NCI-H1092 treated with DMSO at 0.1 percent for 48 hours (cell line): ENCODE measurements at places on chromosomes 2 and 18.

GRCh38 chr2:229578052-229578846 lies 136.1 kb downstream of the DNER start:
- no peak for DNase-seq

DNA sequence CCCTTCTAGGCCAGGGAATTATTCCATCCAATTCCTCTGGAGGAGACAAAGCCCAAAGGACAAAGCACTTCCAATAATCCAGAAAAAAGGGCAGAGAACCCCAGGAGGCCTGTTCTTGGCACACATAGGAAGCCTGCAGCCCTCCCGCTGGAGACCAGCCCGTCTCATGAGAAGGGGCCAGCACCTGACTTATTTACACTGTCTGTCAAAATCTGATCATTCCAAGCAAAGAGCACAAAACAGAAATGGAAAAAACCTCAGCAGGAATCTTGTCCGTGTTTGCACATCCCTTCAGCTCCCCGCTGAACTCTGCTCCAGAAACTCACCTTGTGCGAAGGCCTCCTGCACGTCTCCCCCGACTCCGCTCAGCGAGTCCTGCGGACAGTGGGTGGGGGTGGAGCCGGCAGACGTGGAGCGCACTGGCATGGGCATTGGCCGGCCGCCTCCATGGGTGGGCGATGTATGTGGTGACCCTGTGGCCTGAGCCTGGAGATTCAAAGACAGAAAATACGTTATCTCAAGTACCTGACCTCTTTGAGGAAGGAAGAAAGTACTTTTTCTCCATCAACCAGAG lies 46.2 kb upstream of the DNMT3A start:
- DNase-seq = no peak

GRCh38 chr2:28395334-28396061 lies 2.8 kb downstream of the FOSL2 start:
- DNase-seq = no peak

GRCh38 chr2:113857464-113857863 lies 32.4 kb upstream of the ACTR3 start:
- no peak for DNase-seq

GRCh38 chr2:44691174-44691785 lies 250.2 kb upstream of the SIX3 start:
- no peak for DNase-seq

DNA sequence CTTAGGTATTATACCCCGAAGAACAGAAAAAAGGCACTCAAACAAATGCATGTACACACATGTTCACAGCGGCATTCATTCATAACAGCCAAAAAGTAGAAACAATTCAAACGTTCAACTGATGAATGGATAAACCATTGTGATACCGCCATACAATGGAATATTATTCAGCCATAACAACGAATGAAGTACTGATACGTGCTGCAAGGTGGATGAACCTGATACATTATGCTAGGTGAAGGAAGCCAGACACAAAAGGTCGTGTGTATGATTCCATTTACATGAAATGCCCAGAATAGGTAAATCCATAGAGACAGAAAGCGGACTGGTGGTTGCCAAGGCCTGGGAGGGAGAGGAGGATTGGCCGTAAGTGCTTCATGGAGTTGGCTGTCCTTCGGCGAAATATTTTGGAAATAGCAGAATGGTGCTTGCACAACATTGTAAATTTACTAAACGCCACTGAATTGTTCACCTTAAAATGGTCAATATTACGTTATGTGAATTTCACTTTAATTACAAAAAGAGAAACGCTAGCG lies 750 bp upstream of the RMP24 start:
- DNase-seq = peak; percentile 88

DNA sequence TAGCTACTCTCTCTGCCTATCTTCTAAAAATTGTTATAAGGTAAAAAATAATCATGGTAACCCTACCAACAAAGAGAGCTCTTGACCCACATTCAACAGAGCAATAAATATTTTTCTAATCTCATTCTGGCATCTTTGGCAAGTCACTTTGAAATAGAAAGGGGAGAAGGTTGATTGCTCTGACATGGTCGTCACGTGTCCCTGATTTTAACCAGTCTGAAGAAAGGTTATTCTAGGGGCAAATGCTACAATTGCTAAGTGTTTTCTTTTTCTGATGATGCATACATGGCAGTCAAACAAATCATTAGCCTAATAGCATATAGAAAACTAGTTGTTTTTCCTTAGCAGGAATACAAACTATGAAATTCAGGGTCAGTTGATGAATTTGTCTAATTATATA lies 153.3 kb upstream of the MAP3K20 start:
- no peak for DNase-seq

DNA sequence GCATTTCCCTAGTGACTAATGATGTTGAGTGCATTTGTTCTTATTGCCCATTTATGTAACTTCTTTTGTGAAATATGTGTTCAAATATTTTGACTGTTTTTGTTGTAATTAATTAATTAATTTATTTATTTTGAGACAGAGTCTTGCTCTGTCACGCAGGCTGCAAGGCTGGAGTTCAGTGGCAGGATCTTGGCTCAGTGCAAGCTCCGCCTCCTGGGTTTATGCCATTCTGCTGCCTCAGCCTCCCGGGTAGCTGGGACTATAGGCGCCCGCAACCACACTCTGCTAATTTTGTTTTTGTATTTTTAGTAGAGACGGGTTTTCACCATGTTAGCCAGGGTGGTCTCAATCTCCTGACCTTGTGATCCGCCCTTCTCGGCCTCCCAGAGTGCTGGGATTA lies 71.9 kb downstream of the TAF4B start:
- DNase-seq = no peak

GRCh38 chr18:2984091-2984490 lies 28.9 kb downstream of the LPIN2 start:
- DNase-seq = no peak

- no peak for DNase-seq
Observed at GRCh38 chr18:57806978-57807285, 3.8 kb upstream of the ATP8B1 start.

- DNase-seq = peak; percentile 27
Observed at GRCh38 chr2:121479882-121480522, 50.7 kb upstream of the RNU4ATAC start.

DNA sequence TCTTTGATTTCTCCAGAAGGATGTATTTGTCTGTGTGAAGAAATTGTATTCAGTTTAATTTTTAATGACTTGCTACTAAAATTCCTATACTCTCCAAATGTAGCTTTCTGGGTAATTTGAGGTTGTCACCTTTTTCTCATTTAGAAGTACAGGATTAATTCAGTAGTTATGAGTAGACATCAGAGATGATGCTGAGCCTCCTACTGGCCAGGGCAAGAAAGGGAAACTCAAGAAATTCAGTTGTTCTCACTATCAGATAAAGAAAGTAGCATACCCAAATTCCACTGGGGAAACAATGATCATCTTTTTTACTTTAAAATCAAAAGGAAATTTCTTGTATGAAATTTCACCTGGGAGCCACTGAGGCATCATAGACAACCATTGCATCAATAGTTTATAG lies 199.4 kb downstream of the SATB2 start:
- no peak for DNase-seq

- no peak for DNase-seq
Observed at GRCh38 chr2:186950694-186951093, 101.7 kb upstream of the ZSWIM2 start.

DNA sequence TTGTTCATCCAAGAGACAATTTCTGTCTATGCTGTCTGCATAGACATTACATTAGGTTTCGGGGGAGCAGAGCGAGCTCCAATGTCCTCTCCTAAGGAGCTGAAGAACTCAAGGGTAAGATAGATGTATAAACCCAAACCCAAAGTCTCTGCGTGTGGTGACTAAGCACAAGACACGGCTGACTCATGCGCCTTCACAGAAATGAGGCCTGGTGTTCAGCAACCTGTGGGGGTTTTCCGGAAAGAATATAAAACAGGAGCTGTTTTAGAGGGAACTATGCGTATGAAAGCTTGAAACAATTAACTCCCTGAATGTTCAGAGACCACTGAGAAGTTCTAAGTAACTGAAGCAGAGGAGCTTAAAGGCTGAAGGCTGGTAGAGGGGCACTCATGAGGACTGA lies 154.7 kb downstream of the SOX11 start:
- no peak for DNase-seq

DNA sequence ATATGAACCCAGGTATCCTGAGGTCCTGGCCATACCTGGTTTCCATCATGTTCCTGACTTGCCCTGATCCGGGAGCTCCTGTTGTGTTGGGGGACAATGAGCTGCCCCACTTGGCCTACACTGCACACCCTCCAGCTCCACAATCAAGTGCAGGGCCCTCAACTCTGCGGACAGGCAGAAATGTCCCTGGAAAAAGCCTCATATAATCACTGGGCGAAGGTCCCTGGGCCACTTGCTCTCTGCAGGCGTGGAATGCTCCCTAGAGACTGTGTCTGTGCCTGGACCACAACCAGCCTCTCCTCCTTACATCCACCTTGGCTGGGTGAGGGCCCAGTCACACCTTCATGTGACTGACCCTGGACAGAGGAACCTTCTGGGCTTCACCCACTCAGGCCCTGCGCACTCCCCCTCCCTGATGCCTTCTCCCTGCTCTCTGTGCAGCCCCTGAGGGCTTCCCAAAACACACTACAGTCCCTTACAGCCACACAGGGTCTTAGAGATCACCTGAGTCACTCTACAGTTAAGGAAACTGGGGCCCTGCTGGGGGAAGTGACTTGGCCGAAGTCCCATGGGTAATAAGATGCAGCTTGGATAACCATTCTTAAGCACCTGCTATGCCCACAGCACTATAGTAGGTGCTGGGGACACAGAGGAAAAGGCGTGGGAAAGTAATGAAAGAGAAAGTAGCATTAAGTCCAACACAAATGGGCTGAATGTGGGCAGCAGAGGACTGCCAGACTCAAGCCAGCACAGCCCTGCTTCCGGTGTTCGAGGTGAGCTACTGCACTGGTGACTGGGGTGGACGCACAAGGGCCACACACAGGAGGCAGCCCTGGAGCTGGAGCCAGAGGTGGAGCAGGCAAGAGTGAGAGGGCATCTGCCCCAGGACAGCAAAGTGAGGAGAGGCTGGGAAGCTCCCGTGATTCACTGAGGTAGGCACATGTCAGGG lies 9.8 kb downstream of the BOLA3 start:
- DNase-seq = no peak

GRCh38 chr18:6001867-6002266 lies 106.5 kb upstream of the TMEM200C start:
- DNase-seq = no peak

- DNase-seq = peak; percentile 14
Observed at GRCh38 chr18:1014509-1014908, 109.8 kb downstream of the ADCYAP1 start.

GRCh38 chr2:143762176-143762928 lies 633.1 kb downstream of the ARHGAP15 start:
- no peak for DNase-seq

GRCh38 chr2:218079943-218080913 lies 11.2 kb downstream of the RUFY4 start:
- DNase-seq = no peak

- no peak for DNase-seq
Observed at GRCh38 chr2:131646669-131647297, 119.1 kb downstream of the CCDC74A start.

DNA sequence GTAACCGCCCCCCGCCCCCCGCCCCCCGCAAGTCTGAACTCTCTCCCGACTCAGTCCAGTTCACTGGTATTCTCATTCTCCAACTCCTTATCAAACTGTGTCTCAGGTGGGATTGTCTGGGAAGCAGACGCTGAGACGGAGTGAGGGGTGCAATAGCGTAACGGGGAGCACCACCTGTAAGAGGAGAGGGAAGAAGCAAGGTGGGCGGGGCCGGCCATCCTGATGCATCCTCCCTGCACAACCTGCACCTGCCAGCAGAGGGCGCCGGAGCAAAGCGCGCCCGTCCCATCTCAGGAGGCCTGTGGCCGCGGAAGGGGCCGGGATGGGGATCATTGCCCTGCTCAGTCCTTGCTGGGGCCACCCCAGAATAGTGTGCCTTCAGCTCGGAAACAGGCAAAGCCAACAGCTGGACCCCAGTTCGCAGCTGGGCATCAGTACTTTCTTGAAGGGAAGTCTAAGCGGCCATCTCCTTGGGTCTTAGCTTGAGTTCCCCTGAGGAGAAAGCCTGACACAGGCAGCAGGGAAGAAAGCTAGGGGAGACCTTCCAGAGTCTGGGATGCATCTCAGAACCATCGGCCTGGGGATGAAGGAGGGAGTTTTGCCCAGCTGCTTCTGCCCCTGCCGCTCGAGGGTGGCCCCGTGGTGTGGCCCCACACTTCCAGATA lies 208.0 kb downstream of the TFCP2L1 start:
- no peak for DNase-seq

DNA sequence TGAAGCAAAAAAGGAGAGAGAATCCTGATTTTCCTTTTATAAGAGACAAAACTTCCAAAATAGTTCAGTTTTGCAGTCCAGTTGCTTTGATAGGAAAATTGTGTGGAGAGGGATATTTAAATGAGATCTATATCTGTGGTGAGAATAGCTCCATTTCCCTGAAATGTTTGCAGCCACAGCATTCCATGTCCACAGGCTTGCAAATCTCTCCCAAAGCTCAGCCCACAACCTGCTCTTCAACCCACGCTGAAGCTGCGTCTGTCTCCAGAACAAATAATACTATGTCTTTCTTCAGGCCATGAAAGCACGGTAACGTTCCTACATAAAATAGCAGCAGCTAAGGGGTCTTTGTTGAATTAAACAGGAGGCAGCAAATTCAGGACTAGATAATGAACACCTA lies 31.8 kb downstream of the TMEM17 start:
- DNase-seq = no peak

DNA sequence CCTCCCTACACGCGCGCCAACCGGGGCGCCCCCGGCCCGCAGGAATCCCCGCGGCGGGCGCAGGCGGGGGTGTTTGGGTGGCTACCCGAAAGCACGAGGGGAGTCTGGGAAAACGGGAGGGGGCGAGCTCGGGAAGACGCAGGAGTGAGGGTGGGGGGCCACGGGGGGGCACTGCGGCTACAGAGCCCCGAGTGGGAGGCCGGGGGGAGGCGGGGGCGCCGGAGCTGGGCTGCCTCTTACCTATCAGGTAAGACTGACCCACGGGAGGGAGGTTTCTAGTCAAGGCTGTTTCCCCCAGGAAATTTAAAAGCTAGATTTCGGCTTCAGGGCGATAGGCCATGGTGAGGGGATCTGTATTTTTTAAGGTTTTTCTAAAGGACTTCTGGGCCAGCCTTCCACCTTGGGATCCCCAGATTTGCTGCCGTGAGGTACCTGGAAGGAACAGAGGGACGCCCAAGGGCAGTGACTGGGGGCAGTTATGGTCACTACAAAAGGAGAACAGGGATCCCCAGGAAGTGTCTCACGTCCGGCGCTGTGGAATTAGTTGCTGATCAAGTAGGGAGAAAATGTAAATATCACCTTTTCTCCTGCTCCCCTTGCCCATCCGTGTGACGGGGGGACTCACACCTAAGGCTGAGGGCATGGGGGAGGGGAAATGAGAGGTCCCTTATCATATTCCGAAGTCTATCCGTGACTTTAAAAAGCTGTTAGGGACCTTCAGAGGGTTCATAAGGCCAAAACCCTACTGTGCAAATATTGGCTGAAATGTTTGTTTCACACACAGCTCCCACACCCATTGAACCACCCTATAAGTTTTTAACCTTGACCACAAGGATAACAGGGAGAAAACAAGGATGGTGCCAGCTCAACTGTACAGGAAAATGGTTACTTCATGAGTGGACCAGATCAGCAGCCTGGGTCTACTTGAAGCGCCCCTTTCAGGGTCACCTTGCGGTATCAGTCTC lies 638 bp upstream of the IRS1 start:
- no peak for DNase-seq

- DNase-seq = no peak
Observed at GRCh38 chr18:6434481-6434880, 19.8 kb upstream of the L3MBTL4 start.
